ENCODE measurements at places on chromosomes 2 and 18.
A peak's percentile ranks its signal among the peaks of the same experiment; 100 is the strongest.

DNA sequence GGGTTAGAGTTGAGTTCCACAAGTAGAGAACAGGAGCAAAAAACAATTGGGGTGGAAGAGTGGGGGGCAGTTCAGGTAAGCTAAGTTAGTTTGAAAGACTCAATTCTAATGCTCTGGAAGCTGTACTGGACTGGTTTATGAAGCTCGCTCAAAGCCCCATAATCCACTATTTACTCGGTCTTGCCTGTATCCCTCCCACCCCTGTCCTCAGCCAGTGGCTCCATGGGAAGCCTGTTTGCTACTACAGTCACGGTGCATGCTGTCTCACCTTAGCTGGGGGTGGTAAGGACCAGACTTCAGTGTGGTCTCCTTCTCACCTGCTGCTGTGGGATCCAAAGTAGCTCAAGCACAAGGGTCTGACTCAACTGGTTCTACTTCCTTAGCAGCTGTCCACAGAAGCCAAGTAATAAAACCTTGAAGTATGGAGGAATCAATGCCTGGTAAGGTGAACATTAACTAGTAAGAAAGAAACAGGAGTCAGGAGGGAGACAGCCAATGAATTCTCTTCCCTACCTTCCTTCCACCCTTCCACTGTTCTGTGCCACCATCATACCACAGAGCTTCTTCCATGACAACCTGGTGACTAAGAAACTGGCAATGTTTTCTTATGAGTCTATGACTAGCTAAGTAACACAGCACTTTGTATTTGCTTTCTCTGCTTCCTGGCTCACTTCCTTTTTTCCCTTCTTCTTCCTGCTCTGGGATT is 230.8 kb downstream of the SRBD1 start:
- DNase-seq, result no peak

DNA sequence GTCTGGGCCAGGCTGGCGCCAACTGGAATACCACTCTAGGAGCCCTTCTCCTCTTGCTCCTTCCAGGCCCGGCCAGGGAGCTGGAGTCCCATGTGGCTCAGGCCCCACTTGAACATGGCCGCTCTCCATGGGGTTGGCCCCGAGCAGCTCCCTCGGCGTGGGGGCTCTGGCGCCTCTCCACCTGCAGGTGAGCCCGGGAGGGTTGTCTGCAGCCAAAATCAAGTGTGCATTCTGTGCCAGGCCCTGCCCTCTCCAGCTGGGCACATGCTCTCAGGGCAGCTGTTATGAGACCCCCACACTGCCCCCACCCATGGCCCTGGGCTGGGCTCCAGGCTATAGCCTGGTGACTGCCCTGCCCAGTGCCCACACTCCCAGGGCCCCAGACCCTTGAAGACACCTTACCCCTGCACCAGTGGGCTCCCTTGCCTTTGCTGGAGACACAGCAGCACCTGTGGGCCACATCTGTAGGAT is 45.8 kb upstream of the HS6ST1 start:
- no peak for DNase-seq

DNA sequence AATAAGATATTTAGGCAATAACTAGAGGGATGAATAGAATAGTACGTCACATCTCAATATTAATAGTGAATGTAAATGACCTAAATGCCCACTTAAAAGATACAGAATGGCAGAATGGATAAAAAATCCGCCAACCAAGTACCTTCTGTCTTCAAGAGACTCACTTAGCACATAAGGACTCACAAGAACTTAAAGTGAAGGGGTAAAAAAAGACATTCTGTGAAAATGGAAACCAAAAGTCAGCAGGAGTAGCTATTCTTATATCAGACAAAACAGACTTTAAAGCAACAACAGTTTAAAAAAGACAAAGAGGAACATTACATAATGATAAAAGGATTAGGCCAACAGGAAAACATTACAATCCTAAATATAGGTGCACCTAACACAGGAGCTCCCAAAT is 56.7 kb upstream of the DSC1 start:
- DNase-seq, result no peak

GRCh38 chr2:210195101-210195852 is 24.1 kb upstream of the KANSL1L start:
- DNase-seq, result no peak

DNA sequence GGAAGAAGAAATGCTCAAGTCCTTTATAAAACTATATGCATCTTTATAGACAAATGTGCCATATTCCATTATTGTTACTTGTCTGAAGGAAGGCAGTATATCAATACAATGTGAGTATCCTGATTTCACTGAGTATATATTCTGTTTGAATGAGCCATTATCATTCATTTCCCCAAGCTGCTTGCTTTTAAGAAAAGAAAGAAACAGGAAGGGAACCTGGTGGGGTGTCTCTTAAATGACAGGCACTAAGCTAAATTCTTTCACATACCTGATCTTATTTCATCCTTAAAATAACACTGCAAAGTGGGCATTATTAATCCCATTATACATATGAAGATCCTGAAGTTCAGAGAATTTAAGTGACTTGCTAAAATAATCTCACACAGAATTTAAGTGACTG is 307.9 kb downstream of the SLC8A1 start:
- peak; percentile 15 for DNase-seq

DNA sequence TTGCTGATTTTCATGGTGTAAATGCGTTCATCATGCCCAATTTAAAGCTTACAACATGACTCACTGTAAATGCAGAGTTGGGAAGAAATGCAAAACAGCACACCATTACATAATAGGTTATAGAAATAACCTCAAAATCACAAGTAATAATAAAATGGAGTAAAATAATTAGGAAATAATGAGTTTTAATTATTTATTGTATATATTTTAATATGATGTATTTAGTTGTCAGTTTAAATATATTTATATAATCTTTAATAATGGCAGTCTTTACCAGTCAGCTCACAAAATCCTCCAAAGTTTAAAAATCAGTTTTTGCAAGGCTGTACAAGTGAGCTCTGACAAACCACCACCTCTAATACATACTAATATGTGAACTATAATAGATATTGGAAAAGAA is 180.2 kb downstream of the RND3 start:
- DNase-seq, result no peak
